ENCODE measurements at places on chromosomes 13 and 19.

DNA sequence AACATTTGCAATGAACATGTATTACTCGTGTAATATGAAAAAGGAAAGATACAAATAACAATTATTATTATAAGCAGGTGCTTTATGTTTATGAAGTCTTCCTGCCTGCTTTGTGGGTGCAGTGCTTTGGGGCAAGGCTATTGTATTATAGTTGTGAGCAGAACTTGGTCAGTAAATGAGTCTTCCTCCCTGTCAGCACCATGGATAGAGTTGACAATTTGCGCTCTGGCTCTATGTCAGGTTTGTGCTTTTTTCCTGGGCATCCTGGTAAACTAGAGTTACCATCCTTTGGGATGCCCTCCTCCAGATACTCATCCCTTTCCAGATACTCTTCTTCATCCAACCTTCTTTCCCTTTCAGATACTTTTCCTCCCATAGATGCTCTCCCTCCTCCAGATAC lies 19.6 kb downstream of the ERICH6B start:
- DNase-seq: no peak

DNA sequence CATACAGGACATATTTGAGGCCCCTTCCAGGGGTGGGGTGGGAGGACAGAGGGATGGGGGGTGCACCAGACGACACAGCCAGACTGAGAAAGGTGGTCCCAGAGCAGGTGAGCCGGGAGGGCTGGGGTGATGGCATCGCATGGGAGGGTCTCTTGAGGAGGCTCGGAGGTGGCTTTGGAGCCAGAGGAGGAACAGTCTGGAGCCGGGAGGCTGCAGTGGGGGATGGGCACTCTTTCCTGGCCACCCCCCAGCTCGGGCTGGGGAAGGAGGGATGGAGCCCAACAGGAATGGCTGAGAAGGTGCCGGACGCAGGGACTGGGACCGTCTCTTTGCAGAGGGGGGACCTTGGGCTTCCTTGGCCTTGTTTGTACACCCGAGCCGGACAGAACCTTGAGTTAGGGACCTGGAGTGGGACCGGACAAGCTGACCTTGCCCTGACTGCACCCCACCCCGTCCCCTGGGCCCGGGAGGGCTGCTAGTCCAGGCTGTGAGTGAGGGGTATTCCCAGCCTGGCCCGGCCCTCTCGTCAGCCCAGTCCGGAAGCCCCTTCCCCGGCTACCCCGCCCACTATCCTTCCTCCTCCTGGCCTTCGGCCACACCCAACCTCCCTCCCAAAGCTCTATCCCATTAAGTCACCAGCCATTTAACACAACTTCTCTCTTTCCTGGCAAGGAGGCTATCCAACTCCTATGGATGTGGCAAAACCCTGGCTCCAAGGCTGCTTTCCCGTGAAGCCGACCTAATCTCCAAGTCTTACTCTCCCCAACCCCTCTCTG lies 816 bp upstream of the TBXA2R start:
- DNase-seq: no peak

- peak; percentile 81 for DNase-seq
Observed at GRCh38 chr19:10269333-10270179, 1.4 kb upstream of the ICAM1 start.

GRCh38 chr13:112506046-112506445 lies 81.9 kb downstream of the TUBGCP3 start:
- no peak for DNase-seq

DNA sequence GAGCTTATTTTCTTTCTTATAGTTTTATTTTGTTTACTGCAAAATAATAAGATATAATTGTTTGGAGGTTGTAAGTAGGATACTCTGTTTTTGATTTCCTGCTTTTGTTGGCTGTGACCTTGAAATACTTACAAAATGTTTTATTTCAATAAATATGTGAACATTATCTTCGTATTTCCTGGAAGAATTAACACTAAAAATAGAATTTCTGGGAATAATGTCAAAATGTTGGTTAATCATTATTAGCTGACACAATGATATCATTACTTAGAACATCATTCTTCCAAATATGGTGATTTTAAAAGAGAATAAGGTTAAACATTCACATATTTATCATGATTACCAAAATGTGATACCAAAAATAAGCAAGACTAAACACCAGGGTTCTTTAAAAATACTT lies 1148.6 kb upstream of the PRR20A start:
- no peak for DNase-seq

- no peak for DNase-seq
Observed at GRCh38 chr13:20397896-20398295, 127.8 kb downstream of the CRYL1 start.

GRCh38 chr19:3113100-3114017 lies 19.2 kb downstream of the GNA11 start:
- DNase-seq: no peak

DNA sequence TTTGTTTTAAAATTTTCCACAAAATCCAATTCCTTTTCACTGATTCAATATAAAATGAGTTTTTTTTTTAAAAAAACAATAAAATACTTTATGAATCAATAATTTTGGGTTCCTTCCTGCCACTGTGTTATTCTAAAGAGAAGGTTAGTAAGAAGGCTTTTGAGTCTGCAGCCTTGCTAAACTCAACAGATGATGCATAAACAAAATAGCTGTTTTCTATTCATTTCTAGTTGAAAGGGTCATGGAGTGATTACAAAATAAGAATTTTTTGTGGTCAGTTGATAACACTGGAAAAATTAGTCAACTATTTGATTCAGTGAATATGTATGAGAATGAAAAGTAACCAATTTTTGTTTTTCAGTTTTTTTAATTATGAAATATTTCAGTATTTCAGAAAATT lies 169.9 kb downstream of the VWA8 start:
- DNase-seq: no peak
